ENCODE measurements at places on chromosomes 2 and 18.

- DNase-seq: no peak
These were observed 1296.0 kb upstream of the ZEB2 start for GRCh38 chr2:145815933-145816332.

DNA sequence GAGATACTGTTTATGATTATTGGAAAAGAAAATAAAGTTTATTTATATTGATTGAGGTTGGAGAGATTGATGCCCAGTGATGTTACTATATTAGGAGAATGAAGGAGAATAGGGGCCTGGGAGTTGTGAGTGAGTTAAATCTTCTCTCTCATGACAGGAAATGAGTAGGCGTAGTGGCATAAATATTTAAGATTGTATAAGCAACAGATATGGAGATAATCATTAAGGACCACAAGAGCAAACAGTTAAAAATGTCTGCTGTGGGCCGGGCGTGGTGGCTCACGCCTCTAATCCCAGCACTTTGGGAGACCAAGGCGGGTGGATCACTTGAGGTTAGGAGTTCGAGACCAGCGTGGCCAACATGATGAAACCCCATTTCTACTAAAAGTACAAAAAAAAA is 62.7 kb downstream of the PTRHD1 start:
- DNase-seq: no peak

GRCh38 chr2:181235683-181236459 is 221.3 kb upstream of the ITGA4 start:
- DNase-seq: no peak

GRCh38 chr2:118498943-118499342 is 348.5 kb downstream of the EN1 start:
- DNase-seq: no peak

- DNase-seq: no peak
These were observed 46.7 kb downstream of the PUM2 start for GRCh38 chr2:20303966-20304365.

DNA sequence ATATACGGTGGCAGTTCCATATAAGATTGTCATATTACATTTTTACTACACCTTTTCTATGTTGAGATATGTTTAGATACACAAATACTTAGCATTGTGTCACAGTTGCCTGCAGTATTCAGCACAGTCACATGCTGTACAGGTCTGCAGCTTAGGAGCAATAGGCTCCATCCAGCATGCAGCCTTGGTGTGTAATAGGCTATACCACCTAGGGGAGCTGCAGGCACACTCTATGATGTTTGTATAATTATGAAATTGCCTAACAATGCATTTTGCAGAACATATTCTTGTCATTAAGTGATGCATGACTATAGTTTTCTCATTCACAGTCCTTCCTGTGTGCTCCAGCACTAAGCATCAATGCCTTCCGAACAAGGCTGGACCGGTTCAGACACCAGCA is 133.4 kb downstream of the NDUFA10 start:
- DNase-seq: no peak

- DNase-seq: no peak
These were observed 31.4 kb upstream of the DUSP2 start for GRCh38 chr2:96176661-96177060.

Data from memory B cell (primary cell).